ENCODE measurements at places on chromosomes 2 and 18.

DNA sequence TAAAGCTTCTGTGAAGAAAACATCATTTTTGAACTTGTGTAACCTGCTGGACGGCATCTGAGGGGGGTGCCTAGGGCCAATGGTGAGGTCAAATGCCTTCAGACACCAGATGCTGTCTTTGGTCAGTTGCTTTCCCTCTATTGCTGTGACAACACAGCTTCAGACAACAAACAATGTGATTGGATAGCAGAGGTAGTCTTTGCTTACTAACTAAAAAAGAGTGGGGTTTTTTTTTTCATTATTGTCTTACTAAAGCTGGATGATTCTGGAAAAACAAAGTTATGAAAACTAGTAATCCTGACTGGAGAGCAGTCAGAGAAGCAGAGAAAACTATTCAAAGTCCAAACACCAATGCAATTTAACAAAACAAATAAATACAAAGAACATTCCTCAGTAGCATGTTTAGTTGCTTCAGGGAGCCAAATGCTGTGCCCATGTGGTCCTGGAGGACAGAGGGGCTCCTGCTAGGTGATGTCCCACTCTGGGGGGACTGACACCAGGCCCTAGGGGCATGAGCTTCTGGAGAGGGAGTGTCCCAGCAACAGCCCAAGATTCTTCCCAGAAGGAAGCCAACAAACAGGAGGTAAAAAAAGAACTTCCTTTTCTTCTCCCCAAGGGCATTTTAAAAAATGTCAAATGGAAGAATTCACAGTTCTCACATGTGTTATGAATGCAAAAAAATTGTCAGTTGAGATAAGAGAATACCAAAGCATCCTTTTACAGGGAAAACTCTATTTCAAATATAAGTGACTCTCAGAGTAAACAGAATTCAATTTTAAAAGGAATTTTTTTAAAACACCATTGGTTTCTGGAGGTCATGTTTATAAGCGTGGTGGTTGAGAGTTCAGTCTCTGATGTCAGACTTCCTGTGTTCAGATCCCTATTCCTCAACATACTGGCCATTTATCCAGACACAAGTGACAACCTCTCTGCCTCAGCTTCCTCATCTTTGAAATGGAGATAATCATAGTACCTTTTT is 181.1 kb upstream of the PGAP1 start:
- no peak for DNase-seq

DNA sequence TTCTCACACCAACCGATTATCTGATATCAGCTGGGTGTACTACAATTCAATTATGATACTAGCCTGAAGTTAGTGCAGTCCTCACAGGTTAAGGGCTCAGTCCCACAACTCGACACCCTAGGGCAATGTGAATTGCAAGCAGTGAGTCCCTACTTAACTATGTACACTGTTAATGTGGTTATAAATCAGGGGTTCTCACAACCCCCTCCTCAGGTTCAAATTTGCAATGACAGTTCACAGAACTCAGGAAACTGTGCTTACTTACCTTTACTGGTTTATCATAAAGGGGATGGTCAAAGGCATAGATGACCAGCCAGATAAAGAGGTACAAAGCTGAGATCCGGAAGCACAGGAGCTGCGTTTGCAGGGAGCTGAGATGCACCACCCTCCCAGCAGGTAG is 1379.1 kb upstream of the CDH2 start:
- no peak for DNase-seq

- DNase-seq = no peak
These were observed 6.1 kb downstream of the PSMD1 start for GRCh38 chr2:231062776-231063175.

- DNase-seq = no peak
These were observed 67.8 kb downstream of the DIPK1C start for GRCh38 chr18:74389171-74389927.

DNA sequence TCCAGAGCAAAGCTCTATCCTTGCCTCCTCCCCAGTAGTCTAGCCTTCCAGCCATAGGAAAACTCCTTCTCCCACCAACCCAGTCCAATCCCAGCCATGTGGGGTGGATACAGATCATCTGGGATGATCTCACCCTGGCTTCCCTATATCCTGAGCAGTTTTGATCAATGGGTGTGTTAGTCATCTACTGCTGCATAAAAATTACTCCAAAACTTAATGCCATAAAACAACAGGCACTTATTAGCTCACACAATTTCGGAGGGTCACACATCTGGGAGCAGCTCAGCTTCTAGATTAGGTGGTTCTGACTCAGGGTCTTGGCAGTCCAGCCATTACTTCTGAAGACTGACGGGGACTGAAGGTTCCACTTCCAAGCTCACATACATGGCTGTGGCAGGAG is 190.4 kb downstream of the SPP2 start:
- no peak for DNase-seq
